ENCODE measurements at places on chromosomes 5 and 9.

DNA sequence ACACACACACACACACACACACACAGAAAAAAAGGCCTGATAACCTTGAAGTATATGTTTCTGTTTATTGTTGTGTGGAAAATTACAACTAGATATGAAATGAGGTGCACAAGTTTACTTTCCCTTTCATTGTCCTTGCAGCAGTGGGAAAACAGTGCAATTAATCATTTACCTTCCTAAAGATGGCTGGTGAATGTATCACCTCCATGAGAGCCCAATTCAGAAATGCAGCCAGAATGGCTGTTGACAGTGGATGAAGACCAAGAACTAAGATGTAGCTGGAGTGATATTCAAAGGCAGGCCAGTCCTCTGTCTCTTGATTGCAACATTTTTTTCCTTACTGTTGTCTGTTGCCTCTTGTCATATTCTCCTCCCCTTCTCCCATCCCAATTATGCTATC lies 49.6 kb upstream of the EIF4EBP3 start:
- DNase-seq: no peak

DNA sequence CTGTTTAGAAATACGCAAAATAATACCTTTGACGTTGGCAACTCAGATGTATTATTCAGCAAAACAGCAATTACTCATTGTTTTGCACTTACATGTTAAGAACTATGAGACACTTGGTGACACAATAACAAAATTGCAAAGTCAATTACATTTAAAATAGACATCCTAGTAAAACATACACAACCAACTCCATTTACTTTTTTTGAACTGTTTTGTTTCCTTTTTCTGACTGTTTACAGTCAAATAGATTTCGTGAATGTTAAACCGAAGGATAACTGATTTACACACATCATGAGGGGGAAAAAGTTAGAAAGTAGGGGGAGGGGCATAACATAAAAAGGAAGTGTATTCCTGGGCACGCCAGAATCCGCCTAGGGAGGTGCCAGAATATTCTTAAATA lies 220.1 kb downstream of the MEF2C start:
- DNase-seq: no peak

DNA sequence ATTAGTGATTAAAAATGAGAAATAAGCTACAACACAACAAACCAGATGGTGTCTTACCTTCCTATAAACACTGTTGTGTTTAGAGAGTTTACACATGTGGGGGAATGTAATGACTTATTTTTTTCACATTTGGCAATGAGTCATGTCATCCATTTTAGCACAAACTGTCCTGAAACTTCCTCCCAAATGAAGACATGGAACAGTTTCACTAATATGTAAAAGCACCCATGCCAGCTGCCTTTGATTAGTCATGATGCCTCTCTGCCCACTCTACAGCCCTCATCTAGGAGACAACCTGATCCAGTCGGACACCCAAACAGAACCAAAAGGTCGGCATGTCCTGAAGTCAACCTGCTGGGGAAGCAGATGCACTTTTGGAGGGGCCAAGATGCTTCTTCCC lies 98.2 kb downstream of the SEMA5A start:
- no peak for DNase-seq

- DNase-seq: peak; percentile 72
These were observed 1.1 kb downstream of the HRCT1 start for GRCh38 chr9:35906923-35907699.

DNA sequence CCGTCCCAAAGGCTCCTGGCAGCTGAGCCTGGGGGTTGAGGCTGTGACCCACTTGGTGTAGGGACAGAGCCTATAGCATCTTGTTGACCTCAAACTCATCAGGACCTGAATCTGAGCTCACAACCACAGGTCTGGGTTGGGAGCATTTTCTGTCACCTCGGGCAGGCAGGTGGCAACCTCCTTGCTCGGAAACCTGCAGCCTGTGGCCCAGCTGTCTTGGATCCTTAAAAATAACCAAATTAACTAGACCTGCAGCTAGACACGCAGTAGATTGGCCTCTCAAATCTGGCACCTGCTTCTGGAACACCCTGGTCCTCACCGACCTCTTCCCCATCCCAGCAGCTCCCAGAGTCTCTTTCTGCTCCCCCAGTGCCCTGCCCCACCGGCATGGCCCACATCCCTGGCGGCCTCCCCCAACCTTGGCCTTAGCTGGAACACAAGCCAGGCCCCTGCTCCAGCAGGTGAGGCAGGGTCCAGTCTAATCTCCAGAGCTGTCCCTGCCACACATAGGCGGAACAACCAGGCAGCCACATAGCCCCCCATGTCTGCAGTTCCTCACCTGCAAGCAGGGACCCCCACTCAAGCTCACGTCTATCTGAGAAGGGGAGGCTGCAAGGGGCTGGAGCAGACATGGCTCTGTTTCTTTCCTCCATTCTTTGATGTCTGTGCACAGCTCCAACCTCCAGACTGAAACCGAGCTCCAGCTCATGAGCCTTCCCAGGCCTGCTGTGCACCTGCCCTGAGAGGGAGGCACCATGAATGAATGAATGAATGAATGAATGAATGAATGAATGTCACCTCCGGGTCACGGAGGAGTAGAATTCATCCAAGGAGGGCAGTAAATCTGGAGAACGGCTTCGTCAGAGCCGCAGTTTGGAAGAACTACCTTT lies 28.3 kb downstream of the PAEP start:
- no peak for DNase-seq

GRCh38 chr5:58183078-58183785 lies 276.7 kb downstream of the PLK2 start:
- no peak for DNase-seq

- no peak for DNase-seq
These were observed 101.6 kb upstream of the PCA3 start for GRCh38 chr9:76662476-76663281.

DNA sequence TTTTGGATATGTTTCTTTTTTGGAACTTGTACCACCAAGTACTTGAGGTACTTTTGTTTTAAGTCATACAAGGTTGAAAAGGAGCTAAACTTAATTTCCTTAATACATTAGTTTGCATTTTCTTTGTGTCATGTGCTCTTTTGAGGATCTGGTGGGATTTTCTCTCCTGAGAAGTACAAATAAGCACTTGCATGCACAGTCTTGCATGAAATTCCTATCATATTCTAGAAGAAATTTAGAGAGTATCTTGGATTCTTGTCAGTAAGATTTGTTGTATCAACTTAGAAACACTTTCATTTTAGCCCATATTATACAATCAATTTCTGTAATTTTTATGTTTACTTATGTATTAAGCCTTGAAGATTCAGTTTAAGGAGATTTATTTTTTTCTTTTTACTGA lies 64.9 kb downstream of the CCNH start:
- DNase-seq: no peak

DNA sequence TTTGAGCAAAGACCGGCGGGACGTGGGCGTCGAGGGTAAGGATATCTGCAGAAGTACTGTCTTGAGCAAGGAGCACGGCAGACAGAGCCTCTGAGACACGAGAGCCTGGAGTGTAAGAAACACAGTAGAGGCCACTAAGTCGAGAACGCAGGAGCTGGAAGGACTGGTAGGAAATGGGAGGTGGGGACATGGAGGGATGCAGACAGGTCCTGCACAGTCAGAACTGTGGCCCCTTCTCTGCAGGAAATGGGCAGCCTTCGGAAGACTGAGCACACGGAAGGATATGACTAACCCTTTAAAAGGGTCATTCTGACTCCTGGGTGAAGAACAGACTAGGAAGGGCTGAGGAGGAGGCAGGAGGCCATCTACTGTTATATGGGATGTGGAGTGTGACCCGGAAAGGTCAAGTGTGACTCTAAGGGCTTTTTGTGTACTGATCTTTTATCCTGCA lies 1.4 kb upstream of the CAMSAP1 start:
- DNase-seq: no peak

- DNase-seq: no peak
These were observed 88.4 kb downstream of the PTCD2 start for GRCh38 chr5:72408603-72409002.

GRCh38 chr9:131835151-131835910 lies 95.5 kb upstream of the RAPGEF1 start:
- DNase-seq: no peak

DNA sequence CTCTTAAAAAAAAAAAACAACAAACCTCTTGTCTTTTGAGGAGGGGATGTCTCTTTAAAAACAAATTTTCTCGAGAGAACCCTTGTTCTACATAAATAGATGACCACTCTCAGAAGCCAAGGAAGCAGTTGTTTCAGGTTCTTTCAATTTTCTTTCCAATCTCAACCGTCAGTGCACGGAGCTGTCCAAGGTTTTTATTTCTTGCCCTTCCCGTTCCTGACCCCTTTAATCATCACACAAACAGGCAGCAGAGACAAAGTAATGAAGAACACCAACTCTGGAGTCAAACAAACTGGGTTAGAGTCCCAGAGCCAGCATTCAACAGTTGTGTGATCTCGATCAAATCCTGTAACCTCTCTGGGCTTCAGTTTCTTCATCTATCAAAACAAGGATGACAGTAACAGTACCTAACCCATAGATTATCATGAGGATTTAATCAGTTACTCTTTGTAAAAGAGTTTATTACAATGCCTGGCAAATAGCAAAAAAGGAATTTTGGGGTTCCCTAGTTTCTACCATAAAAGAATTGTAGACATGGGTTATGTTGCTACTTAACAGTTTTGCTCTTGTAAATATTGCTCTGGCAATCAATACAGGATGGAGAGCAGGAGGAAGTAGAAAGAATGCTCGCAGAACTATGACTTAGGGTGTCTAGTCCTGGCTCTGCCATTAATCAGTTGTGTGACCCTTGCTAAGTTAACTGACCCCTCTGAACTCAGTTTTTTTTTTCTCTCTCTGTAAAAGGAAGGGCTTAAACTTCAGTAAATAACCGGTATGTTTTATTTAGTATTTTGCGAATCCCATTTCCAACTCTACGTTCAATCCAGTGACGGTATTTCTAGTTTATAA lies 1.0 kb upstream of the NIM1K start:
- no peak for DNase-seq

- no peak for DNase-seq
These were observed 78.3 kb upstream of the HCN1 start for GRCh38 chr5:45774528-45774927.

GRCh38 chr9:82606071-82606470 lies 456.9 kb downstream of the RASEF start:
- DNase-seq: no peak

- DNase-seq: no peak
These were observed 61.6 kb downstream of the ICE1 start for GRCh38 chr5:5483880-5484598.

GRCh38 chr9:5042661-5043178 lies 57.6 kb downstream of the JAK2 start:
- DNase-seq: no peak

DNA sequence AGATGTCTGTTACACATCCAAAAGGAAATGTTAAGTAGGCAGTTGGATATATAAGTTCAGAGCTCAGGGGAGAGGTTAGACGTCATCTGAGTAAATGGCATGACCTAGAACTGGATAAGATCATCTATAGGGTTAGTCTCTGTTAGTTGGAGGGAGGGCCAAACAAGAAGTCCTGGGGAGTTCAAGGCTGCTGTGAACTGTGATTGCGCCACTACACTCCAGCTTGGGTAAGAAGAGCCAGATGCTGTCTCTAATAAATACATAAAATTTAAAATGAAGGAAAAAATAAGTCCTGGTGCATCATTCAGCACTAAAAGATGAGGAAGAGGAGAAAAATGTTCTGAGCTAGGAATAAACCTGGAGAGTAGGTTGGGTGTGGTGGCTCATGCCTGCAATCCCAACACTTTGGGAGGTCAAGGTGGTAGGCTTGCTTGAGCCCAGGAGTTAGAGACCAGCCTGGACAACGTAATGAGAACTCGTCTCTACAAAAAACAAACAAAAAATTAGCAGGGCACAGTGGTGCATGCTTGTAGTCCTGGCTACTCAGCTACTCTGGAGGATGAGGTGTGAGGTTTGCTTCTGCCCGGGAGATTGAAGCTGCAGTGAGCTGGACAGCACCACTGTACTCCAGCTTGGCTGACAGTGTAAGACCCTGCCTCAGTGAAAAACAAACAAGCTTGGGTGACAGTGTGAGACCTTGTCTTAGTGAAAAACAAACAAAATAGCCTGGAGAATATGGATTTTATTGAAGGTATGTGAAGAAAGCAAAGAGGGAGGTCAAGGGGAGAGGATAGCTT lies 123.6 kb downstream of the ACTBL2 start:
- no peak for DNase-seq

- DNase-seq: no peak
These were observed 238.8 kb downstream of the PDE4D start for GRCh38 chr5:59654691-59655090.

- DNase-seq: no peak
These were observed 182.2 kb downstream of the FSTL4 start for GRCh38 chr5:133430095-133430494.

DNA sequence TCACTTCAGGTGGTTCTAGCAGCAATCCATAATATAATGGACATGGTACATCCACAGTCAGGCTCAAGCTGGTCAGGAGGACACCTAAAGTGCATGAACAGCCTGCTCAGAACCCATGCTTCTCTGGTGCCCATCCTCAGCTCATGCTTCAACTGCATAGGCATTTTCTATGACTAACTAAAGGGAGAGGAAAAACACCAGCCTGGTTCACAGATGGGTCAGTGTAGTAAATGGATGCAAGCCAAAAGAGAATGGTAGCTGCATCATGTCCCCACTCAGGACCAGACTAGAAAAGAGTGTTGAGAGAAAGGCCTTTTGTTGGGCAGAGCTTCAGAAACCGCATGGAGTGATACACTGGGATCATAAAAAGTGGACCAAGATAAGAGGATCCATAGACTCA lies 556.6 kb downstream of the TLE1 start:
- DNase-seq: no peak

GRCh38 chr5:174301848-174302625 lies 256.5 kb downstream of the NSG2 start:
- DNase-seq: no peak

- DNase-seq: no peak
These were observed 23.5 kb downstream of the PCSK5 start for GRCh38 chr9:75914002-75914401.

DNA sequence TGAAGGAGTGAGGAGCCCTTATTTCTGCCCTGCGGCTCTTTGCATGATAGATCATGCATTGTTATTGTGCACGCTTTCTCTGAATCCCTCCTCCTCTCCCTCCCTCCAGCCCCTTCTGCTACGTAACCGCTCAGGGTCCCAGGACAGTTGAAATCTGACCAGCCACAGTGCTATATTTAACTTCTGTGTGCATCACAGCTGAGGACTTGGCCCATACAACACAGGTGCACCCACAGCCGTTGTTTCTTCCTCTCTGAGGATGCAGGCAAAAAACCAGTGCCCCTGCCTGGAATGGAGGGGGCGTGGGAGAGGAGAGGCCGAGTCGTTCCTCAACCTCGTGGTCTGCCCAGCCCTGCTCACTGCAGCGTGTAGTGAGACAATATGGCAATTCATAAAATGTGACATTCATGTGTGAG lies 335.6 kb upstream of the CLINT1 start:
- DNase-seq: no peak

GRCh38 chr5:59246882-59247281 lies 646.6 kb downstream of the PDE4D start:
- no peak for DNase-seq

DNA sequence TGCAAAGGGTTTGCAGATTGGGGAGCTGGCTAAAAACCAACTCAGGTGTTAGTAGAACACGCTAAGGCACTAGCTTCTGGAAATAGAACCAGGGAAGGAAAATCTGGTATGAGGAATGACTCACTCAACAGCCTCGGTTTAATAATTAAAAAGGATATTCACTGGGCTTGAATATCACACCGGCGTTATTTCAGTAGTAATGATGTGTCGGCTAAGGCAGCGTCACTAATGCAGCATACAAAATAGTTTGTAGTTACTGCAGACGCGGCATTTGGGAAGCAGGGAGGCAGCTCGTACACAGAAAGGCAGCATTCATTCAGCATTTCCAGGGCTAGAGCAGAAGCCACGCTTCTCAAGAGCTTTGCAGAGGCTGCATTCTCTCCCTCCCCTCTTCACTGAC lies 1.7 kb downstream of the ADRA1B start:
- DNase-seq: no peak

- no peak for DNase-seq
These were observed 216.0 kb downstream of the ADAMTSL1 start for GRCh38 chr9:18689921-18690320.

All from AG09319 (cell line).